ENCODE measurements at places on chromosomes 6 and 20.
A peak's percentile ranks its signal among the peaks of the same experiment; 100 is the strongest.

DNA sequence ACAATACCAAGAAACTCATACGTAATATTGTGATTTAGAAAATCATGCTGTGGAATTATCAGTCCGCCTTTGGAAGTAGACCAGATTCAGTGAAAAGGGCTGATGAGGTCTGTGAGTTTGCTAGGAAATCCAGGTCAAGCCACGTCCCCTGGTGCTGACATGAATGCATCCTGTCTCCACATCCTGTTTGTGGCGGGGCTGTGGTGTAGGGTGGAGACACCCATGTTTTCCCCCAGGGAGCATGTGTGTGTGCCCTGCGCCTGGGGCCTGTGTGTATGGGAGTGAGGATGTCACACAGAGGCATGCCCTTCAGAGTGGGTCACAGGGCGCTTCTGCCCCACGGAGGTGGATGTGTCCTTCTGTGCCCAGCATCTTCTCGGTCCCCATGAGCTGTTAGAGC, 109.1 kb downstream of the SASH1 start:
- DNase-seq = peak; percentile 60

- DNase-seq = peak; percentile 63
Measured at GRCh38 chr6:116010790-116011401, 49.8 kb downstream of the FRK start.

- peak; percentile 62 for DNase-seq
Measured at GRCh38 chr6:26575494-26575939, 21.2 kb upstream of the ABT1 start.

GRCh38 chr6:63663147-63663955, 27.7 kb downstream of the PHF3 start:
- DNase-seq = no peak

- DNase-seq = peak; percentile 71
Measured at GRCh38 chr20:50464026-50464724, 46.0 kb upstream of the PTPN1 start.

DNA sequence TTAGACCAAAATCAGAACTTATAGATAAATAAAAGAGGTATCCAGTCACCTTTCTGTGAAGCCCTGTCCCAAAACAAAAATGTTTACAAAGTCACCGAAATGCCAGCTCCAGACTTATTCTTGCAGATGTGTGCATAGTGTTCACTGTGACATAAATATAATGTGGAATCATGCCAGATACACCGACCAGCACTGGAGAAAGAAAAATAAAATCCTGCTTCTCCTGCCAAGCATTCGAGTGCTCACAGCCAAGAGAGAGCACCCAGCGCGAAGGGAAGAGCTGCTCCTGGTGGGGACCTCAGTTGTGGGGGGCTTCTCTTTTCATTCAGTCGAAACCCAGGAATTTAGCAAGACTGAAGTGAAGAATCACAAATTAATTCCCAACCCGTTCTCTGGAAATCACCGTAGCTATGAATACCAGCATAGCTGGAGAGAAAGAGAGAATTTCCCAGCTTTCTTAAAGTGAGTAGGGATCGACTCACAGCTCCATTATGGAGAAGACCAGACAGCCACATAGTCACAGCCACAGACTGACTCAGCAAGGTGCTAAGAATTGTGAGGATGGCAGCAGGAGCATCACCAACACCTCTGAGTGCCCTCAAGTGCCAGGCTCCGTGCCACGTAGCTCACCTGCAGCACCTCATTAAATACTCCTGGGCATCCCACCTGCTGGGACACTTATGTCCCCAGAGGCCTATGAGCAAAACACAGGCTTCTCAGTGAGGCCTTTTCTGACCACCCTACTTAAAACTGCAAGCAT, 33.2 kb downstream of the BFSP1 start:
- no peak for DNase-seq

DNA sequence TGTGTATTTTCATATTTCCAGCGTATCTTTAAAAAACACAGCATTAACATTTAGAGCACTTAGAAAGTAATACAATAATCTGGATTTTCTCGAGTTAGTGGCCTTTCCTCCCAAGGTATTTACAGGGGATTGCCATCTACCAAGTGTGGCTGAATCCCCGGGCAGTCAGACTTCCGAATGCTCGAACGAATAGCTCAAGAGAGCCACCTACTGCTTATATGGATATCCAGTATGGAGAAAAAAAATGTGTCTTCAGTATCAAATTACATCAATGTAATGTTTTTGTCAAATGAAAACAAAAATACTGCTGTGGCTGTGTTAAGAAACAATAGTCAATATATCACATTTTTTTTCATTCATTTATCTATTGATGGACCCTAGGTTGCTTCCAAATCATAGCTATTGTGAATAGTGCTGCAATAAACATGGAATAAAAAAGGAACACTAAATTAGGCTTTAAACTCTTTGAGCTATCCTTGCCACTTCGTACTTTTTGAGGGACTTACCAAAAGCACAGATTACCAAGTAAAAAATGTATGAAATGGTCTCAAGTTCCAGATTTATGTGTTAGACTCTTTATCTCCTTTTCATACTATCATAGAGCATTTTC, 654.5 kb upstream of the PTCHD4 start:
- peak; percentile 22 for DNase-seq

- no peak for DNase-seq
Measured at GRCh38 chr20:58752565-58752964, 60.0 kb downstream of the NPEPL1 start.

DNA sequence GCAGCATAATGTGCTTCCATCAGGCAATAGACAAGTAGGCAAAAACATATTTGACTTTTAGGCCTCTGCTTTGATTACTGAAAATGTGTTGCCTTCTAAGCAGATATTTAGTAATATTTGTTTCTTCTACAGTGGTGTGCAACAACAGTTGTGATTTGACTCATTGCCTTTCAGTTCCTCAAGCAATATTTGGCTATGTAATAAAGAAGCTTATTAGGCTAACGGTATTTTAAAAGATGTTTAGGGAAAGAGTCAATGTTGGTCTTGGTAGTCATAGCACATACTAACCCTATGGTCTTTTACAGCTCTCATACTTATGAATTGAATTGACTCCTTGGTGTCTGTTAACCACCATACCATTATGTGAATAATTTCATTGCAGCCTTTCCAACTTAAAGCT, 124.1 kb downstream of the GRIK2 start:
- no peak for DNase-seq

DNA sequence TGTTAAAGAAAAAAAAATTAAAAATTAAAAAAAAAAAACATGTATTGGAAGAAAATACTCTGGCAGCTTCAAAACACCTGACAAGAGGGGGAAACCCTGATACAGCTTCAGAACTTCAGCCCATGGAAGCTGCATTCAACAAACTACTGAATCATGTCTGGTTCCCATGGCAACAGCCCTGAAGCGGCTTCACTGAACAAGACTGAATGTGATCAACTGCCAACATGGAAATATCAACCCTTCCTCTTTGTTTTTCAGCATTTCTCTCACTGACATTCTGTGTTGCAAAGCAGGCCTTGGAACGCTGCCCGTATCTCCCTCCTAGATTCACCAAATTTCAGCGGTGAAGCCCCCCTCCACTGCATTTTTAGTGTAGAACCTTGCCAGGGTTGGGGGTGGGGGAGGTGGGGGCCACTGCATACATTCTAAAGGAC, 91.3 kb upstream of the SHLD1 start:
- DNase-seq = peak; percentile 18

- DNase-seq = no peak
Measured at GRCh38 chr6:31142361-31142761, 3.5 kb upstream of the PSORS1C2 start.

GRCh38 chr20:38863024-38863851, 57.7 kb downstream of the PPP1R16B start:
- DNase-seq = peak; percentile 78

GRCh38 chr6:92648364-92649086, 770.8 kb downstream of the EPHA7 start:
- no peak for DNase-seq

DNA sequence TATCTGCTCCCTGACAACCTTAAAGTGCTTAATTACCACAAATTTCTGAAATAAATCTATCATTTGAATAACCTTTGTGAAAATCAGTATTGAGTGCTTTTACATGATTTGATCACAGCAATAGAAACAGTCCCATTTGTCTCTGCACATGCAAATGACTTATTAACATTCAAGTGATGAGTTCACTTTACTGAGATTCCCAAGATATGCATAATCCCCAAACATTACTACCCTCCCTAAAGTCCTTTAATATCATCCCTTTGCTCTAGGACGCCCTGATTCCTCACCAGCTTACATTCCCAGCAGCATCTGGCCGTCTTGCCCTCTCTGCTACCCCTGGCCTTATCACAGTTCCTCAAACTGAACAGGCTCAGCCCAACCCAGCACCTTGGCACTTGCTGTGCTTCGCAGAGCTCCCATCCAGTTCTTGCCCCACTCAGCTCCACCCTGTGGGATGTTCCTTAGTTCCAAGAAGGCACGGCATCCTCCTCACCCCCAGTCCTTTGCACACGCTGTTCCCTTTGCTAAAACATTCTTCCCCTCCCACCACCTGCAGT, 347.5 kb downstream of the PREX1 start:
- DNase-seq = no peak

- DNase-seq = no peak
Measured at GRCh38 chr6:111499269-111499793, 16.3 kb upstream of the REV3L start.

- DNase-seq = peak; percentile 24
Measured at GRCh38 chr6:112296122-112296521, 41.8 kb upstream of the LAMA4 start.

GRCh38 chr6:6033858-6034257, 27.1 kb upstream of the NRN1 start:
- DNase-seq = no peak

DNA sequence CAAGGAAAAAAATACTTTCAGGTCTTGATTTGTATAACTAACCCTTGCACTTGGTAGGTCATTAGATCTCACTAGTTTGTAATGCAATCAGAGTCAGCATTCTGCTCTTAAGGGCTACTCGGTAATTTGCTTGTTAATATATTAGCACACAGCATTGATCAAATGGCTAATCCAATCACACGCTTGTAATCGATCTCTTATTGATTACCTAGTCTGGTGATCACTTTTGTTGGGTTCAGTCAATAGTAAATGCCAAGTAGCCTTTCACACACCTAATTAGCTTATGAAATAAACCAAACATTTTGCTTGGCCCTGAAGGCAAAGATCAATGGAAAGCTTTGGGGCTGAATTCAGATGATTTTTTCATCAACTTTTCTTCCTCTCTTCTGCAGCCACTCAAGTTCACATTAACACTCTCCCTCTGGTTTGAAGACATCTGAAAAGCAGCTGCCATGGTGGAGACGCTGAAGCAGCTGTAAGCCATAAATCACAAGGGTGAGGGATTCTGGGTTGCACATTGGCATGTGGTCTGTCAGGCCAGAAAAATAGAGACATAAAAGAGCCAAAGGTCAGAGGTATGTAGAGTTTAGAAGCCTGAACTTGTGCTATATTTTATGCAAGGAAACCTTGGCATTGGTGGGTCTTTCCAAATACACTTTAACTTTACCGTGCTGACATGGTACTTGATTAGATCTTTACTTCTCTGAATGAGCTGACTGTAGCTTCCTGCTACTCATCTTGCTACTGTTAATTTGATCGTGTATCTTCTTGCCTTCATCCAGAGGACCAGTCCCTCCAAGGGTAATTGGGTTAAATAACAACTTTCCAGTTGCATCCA, 234.4 kb downstream of the SIM1 start:
- peak; percentile 67 for DNase-seq

GRCh38 chr20:841568-842546, 8.3 kb downstream of the FAM110A start:
- no peak for DNase-seq

- DNase-seq = no peak
Measured at GRCh38 chr6:69865126-69865525, 1.2 kb upstream of the COL19A1 start.

- DNase-seq = no peak
Measured at GRCh38 chr6:149182262-149182661, 135.2 kb upstream of the TAB2 start.

- DNase-seq = no peak
Measured at GRCh38 chr6:144158133-144158532, 7.8 kb downstream of the STX11 start.

DNA sequence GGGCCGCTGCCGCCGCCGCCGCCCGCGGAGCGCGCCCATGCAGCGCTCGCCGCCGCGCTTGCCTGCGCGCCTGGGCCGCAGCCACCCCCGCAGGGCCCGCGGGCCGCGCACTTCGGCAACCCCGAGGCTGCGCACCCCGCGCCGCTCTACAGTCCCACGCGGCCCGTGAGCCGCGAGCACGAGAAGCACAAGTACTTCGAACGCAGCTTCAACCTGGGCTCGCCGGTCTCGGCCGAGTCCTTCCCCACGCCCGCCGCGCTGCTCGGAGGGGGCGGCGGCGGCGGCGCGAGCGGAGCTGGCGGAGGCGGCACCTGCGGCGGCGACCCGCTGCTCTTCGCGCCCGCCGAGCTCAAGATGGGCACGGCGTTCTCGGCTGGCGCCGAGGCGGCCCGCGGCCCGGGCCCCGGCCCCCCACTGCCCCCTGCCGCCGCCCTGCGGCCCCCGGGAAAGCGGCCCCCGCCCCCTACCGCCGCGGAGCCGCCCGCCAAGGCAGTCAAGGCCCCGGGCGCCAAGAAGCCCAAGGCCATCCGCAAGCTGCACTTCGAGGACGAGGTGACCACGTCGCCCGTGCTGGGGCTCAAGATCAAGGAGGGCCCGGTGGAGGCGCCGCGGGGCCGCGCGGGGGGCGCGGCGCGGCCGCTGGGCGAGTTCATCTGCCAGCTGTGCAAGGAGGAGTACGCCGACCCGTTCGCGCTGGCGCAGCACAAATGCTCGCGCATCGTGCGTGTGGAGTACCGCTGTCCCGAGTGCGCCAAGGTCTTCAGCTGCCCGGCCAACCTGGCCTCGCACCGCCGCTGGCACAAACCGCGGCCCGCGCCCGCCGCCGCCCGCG, 730 bp downstream of the INSM1 start:
- no peak for DNase-seq

GRCh38 chr20:37661519-37661918, 32.3 kb upstream of the CTNNBL1 start:
- no peak for DNase-seq

GRCh38 chr6:105313211-105313610, 89.7 kb downstream of the PREP start:
- no peak for DNase-seq

GRCh38 chr20:4122926-4123325, 107.6 kb upstream of the RNF24 start:
- DNase-seq = no peak

DNA sequence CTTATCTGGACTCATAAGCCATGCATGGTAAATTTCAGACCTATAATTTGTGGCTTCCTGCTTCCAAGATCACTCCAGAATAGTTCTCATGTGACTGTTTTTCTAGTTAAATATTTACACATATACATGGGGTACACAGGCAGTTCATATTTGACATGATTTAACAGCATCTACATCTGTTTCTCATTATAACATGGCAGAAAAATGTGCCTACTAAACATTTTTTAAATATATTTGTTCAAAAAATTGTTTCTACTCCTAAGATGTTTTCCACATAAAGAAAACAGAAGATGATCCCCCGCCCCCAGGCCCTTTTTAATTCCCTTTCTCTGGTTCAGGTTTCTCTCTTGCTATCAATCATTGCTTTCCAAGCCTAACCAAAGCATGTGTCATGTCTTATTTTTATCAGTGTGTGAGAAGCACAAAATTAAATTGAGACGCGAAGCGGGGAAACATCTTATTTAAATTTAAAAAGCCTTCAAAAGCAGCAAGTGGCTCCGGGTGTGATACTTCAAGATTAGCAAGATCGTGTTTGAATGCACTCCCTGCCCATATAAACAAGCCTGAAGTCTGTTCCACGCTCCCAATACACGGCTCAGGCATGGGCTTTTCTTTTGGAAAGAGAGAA, 37.3 kb downstream of the IPCEF1 start:
- no peak for DNase-seq

Data from activated CD4-positive, alpha-beta T cell treated with anti-CD3 and anti-CD28 coated beads, Interleukin-10, Interleukin-2, amounts not matched to agents 100 ng/mL and 50 ng/mL, durations not matched to agents 16 hours and 8 hours (primary cell).